Kasumi-1 (cell line): ENCODE measurements at places on chromosomes 4 and X.

- no peak for DNase-seq
These were observed 607.1 kb downstream of the PCDH18 start for GRCh38 chr4:136925203-136925602.

- DNase-seq = peak; percentile 81
These were observed 43.2 kb upstream of the TMSB15B start for GRCh38 chrX:103919270-103919637.

- no peak for DNase-seq
These were observed 111.1 kb downstream of the KLF8 start for GRCh38 chrX:56343219-56343618.

GRCh38 chr4:174210952-174211490 is 72.4 kb downstream of the FBXO8 start:
- DNase-seq = no peak

DNA sequence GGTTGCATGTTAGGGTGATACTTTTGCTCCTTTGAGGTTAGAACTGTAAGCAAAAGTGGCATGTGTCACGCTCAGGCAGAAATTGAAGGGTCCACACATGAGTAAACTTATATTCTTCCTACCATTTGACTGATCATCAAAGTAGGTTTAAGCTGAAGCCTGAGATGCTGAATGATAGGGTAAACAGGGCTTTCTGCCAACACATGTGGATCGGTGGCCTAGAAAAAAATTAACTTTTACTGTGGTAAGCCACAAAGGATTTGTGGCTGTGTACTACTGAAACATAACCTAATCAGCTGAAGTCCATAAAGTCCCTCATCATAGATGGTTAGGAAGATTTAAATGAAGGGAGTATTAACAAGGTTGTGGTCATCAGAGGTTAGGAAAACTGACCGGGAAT is 1070.1 kb downstream of the STPG2 start:
- no peak for DNase-seq

DNA sequence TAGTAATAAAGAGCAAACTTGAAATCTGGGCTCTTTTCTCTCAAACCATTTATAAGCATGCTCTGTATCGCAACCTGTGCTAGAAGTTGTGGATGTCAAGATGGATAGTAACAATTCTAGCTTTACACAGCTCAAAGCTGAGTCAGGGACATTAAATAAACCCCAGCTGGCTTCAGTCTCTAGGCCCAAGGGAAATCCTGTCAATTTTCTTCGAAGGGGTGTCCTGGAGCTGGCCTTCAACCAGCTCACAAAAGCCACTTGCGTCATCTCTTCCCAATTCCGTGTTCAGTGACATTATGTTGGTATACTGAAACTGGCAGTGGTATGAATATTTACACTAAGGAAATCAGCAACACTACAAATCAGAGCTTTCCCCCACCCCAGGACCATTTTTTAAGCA is 89.8 kb upstream of the PRKG2 start:
- no peak for DNase-seq

DNA sequence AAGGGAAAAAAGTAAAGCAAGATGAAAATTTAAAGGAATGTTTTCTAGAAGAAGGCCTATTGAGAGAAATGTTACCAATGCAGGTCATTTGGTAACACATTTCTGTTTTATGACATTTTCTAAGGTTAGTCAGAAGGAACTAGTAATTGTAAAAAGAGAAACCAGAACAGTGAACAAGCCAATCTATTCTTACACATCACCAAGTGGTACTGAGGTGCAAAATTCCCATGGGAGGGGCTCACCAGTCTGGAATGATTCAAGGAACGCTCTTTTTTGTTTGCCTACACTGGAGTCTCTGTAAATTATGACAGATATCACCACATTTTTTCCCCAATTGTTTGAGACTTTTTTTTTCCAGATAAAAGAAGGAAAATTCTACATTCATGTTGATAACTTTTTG is 404.7 kb upstream of the CNKSR2 start:
- DNase-seq = no peak

- DNase-seq = no peak
These were observed 76.0 kb upstream of the DHRSX start for GRCh38 chrX:2576793-2577192.

DNA sequence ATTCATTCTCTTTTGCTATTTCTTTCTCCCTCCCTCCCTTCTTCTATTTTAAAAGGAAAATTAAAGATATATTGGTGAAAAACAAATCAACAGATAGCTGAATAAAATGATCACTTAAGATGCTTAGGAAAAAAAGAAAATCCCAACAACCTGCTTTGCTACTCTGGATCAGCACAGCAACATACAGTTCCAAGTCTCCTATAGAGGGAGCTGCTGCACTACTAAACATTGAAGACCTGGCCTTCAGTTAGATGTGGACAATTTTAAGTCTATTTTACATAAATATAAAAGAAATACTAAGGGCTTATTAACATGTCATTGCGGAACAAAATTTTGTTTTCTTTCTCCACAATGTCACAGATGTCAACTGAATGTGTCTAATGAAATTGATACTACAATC is 226.4 kb downstream of the MAGEB5 start:
- peak; percentile 16 for DNase-seq

- DNase-seq = peak; percentile 13
These were observed 49.9 kb downstream of the IL15 start for GRCh38 chr4:141686146-141686775.
